ENCODE measurements at places on chromosomes 2 and 18.

DNA sequence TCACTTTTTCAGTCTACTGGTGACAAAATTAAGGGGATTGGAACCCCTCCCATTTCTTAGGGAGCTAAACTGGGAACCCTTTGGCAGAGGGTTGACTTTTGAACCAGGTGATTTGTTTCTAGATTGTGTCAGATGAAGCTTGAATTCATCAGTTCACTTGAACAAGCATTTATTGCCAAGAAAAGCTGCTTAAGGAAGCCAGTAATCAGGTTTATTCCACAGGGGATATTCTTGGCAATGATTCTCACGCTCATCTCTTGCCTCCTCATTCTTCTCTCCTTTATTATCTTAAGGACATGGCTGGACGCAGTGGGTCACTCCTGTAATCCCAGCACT, 101.0 kb downstream of the ALPK2 start:
- DNase-seq, result no peak

GRCh38 chr2:168910330-168910729, 9.2 kb downstream of the G6PC2 start:
- no peak for DNase-seq

GRCh38 chr2:223896833-223897311, 48.3 kb downstream of the WDFY1 start:
- no peak for DNase-seq

DNA sequence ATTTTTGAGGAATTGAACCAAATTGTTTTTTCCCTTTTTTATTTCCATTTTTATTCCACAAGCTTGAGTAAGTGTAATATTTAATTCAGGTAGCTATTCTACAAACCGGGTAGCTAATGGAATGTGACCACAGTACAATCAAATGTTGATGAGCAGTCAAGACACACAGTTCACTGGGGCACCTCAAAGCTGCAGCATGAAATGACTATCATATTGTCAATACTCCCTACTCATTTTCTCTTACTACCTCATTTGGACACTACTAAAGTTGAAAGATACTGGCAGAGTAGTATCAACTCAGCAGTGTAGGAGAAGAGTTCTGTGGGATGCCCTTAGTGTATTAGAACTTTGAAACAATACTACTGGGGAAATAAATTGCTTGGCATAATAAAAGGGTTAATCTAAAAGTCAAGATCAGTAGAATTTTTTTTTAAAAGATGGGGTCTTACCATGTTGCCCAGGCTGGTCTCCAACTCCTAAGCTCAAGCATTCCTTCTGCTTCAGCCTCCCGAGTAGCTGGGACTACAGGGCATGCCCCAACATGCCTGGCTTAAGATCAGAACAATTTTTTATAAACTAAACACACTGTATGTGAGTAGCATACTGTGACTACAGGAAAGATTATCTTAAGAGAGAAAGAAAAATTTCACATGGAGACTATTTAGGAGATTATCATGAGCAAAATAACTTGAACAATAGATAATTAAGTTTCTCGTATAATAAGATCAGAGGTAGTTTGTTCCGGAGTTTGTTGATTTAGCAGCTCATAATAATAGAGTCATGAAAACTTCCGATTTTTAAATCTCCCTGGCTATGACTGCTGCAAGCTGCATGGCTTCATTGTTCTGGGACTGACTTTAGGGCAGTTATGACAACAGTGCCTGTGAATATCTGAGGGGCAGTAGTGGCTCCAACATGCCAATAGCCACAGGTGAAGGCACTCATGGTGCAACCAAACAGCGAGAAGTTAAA, 43.7 kb downstream of the MYO3B start:
- DNase-seq, result no peak

- no peak for DNase-seq
These were observed 64.0 kb upstream of the ZEB2 start for GRCh38 chr2:144583741-144584453.

DNA sequence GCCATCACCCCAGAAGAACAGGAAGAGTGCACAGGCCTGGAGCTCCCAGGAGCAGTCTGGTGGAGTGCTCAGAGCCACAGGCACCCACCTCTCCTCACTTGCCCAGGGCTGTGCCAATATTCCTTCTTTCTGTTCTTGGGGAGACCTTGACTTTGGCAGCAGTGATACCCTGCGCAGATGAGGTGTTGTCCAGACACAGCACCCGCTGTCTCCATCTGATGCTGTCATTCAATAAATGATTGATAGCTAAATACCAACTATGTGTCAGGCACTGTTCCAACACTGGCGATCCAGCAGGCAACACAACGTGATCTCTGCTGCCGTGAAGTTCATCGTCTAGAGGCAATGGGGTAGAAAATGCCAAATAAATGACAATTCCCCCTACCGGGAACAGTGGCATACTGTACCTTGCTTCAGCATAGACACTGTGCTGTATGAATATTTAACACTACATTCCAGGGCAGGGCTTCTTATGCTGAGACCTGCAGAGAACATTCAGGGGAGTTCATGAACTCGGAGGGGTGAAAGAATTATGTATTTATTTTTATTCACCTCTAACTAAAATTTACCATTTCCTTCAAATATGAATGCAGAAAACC, 320.5 kb upstream of the NCKAP5 start:
- no peak for DNase-seq

GRCh38 chr2:218370410-218371063, 11.5 kb upstream of the SLC11A1 start:
- DNase-seq, result no peak

DNA sequence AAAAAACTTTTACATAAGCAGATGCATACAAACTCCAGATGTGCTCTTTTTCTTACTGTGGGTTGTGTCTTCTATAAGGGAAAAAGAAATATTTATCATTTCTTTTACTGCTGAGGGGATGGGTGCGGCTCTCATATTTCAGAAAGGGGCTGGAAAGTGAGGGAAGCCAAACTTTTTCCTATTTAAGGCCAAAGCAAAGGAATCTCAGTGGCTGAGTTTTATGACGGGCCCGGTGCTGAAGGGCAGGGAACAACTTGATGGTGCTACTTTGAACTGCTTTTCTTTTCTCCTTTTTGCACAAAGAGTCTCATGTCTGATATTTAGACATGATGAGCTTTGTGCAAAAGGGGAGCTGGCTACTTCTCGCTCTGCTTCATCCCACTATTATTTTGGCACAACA, at the start of gene COL3A1:
COL3A1 (plus strand) TSS at position 210 of the 400 bp plus-strand sequence; CDS start at position 327, 117 bp downstream.
- DNase-seq, result no peak

Measured in activated T-helper 1 cell treated with anti-CD3 and anti-CD28 coated beads, Interleukin-2, amount 50 U/mL, for 16 hours (primary cell).